Cortex of kidney (tissue), 1 donor: ENCODE measurements at places on chromosomes 13 and 19.

DNA sequence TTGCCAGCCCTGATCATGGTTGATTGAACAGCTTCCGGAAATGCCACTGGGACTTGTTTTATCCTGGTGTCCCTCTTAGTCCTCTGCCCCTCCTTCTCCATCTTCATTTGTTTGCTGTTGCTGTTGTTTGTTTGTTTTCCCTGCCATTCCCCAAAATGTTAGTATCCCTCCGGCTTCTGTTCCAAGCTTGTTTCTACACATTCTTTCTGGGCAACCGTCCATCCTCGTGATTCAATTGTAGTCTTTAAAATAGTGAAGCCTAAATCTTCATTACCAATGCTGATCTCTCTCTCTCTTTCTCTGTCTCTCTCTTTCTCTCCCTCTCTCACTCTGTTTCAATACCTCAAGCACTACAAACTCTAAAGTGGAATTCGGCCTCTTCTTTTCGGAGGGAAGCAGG lies 649.3 kb upstream of the ARGLU1 start:
- DNase-seq: no peak

DNA sequence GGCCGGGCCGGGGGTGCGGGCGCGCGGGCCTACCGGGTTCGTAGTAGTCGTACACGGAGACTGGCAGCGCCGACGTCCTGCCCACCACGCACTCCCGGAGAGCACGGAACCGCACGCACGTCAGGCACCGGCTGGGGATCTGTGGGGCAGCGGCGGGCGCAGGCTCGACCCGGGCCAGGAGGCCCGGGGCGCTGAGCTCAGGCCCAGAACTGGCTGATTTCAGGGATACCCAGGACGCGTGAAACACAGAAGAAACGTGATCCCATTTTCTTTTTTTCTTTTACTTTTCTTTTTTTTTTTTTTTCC lies 9.0 kb downstream of the F2RL3 start:
- DNase-seq: no peak

- no peak for DNase-seq
Measured at GRCh38 chr19:38107129-38107528, 116.9 kb downstream of the DPF1 start.

DNA sequence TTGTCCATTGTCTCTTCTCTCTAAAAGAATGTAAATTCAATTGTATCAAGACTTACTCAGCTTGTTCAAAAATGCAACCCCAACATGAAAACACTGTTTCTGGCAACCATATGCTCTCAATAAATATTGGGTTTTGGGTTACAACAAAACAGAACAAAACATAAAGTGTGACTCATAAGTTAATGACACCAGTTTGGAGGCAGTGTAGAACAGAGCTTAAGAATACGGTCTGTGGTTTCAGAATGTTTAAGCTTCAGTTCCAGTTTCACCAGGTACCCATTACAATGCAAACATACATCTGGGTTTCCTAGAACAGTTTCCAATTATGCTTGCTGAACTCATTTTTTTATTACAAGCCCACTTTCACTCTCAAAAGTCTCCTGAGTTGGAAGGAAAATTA lies 285.8 kb upstream of the PCDH9 start:
- DNase-seq: no peak

- DNase-seq: no peak
Measured at GRCh38 chr19:1261538-1261797, 7.7 kb upstream of the CIRBP start.

- no peak for DNase-seq
Measured at GRCh38 chr19:18293642-18294466, 12.4 kb upstream of the JUND start.

GRCh38 chr19:5690955-5691821 lies 1.1 kb downstream of the RPL36 start:
- no peak for DNase-seq

DNA sequence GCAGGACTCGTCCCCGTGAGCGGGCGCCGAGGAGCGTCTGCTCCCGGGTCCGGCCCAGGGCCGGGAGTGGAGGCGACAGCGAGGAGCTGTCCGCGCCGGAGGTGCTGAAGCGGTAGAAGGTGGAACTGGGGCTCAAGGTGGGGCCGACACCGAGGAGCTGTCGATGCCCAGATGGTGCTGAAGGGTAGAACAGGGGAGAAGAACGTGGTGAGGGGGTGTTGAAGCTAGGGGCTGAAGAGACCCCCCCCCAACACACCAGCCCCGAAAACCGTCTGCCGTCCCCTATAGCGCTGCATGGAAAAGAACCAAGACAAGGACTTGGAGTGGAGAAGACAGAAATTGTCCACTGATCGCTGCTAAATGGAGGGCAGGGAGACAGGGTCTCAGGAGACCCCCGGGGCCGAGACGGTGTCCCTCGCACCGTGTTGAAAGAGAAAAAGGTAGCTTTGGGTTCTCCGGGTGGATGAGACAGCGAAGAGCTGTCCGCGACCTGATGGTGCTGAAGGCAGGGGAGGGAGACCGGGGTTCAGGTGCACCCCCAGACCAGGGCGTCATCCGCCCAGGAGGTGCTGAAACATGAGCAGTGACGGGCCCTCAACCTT lies 7.1 kb upstream of the PDE4C start:
- no peak for DNase-seq

- DNase-seq: no peak
Measured at GRCh38 chr13:114067381-114067885, 65.0 kb downstream of the RASA3 start.

DNA sequence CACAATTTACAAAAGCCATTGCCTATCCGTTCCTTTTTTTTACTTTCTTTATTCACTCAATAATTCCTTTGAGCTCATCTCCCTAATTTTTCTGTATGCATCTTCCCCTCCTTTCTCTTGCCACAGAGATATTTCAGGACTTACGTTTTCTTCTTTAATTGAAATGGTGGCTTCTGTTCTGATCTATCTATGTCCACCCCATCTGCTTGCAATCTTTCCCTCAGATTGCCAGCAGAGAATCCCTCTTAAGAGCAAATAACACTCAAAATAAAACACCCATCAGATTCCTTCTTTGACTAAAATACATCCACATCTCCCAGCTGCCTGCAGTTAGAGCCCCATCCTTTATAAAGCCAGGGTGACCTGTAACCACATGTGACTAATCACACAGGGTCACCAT lies 478.6 kb downstream of the EFNB2 start:
- no peak for DNase-seq
